ENCODE measurements at places on chromosomes 7 and 10. TPM values are rescaled to one million over a fixed set of nuclear protein-coding genes. Genes with fewer than 3 reads are reported as not detected.

Gene PDCD4
- 46.9 TPM for total RNA-seq

Gene HSPA12A
- 16.1 TPM for total RNA-seq

Gene AKR1C1
- 5.0 TPM for total RNA-seq

- no peaks in the 10 kb centered on the region for H3K36me3 ChIP-seq
- no peak overlapping the region for H3K4me3 ChIP-seq
- no peaks in the 10 kb centered on the region for H3K27me3 ChIP-seq
- H3K27ac ChIP-seq, result no peak overlapping the region
- no peak for DNase-seq
Observed at GRCh38 chr7:67760971-67761370, 764.3 kb downstream of the TYW1 start.

DNA sequence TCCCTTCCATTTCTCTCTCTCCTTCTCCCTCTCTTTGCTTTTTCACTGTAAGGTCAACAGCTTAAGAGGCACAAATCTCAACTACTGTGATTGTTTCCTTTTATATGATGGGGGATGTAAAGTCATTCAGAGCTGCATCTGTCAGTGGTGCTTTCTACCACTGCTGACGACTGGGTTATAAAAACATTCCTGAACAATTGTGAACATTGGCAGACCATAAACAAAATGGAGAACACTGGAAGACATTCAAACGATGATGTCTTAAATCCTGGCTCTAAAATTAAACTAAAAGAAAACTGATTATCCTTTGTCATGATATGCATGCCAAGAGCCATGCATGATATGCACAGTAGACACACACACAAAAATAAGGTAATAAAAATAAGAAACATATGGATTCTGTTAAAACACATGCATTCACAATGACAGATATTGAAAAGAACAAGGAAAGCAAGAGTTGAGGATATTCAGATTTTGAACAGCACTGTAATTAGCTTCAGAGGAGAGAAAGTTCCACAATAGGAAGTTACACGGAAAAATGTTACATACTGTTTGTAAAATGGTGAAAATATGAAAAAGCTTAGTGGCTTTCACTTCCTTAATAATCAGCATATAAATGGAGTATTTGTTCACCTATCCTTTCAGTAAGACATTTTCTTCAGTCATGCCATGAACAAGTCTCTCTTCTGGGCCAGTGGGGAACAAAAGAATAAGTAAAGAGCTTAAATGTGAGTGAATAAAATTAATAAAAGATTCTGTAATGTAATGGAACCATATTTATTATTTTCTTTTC is 89.2 kb downstream of the RNLS start:
- H3K27me3 ChIP-seq, result no peaks in the 10 kb centered on the region
- peak; percentile 85 for DNase-seq
- no peak overlapping the region for H3K4me3 ChIP-seq
- H3K36me3 ChIP-seq, result no peaks in the 10 kb centered on the region

GRCh38 chr10:129977794-129978193 is 13.7 kb upstream of the EBF3 start:
- no peaks in the 10 kb centered on the region for H3K36me3 ChIP-seq
- H3K4me1 ChIP-seq, result no peaks in the 10 kb centered on the region
- no peak overlapping the region for H3K4me3 ChIP-seq
- H3K27ac ChIP-seq, result no peak overlapping the region

- H3K36me3 ChIP-seq, result no peaks in the 10 kb centered on the region
- H3K4me1 ChIP-seq, result peaks cover 1% of the 10 kb centered on the region
- no peaks in the 10 kb centered on the region for H3K27me3 ChIP-seq
- peak overlapping the region; percentile 10 for H3K4me3 ChIP-seq
- H3K27ac ChIP-seq, result no peak overlapping the region
Observed at GRCh38 chr7:19113855-19114550, 3.4 kb downstream of the TWIST1 start.

Data from IMR-90 (cell line).